ENCODE measurements at places on chromosomes 6 and 20.

GRCh38 chr6:29743568-29743967 is 20.3 kb downstream of the HLA-F start:
- DNase-seq: no peak

DNA sequence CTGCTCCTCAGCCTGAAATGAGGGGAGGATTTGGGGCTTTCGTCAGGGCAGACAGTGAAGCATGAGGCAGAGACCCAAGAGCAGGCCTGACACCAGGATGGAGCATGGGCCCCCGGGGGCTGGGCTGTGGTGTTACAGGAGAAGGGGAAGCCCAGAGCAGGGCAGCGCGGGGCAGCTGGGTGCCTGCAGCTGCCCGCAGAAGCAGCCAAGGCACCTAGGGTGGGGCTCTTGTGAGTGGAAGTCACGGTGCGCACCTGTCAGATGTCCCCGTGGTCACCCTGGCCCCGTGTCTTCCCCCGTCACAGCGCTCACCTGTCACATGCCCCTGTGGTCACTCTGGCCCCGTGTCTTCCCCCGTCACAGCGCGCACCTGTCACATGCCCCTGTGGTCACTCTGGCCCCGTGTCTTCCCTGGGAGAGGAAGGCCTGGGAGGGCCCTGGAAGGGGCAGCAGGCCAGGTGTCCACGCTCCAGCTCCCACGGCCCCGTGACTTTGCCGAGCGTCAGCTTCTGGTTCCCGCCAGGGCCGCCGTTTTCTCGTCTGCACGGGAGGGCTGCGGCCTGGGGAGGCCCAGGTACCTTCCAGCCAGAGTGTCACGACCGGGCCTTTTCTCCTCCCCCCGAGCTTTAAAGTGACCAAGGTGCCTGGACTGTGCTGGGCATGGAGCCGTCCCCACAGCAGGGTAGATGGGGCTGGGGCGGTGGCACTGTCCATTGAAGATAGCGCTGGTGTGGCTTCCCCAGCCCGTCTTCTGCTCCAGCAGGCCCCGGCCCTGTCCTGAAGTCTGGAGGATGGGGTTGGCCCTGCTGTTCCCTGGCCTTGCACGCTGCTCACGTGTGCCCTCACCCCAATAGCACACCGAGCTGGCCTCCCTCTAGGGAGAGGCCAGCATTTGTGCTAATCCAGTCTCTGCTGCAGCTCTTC is 9.4 kb downstream of the ARFGAP1 start:
- no peak for DNase-seq

GRCh38 chr6:79373246-79373645 is 138.8 kb upstream of the HMGN3 start:
- DNase-seq: no peak

DNA sequence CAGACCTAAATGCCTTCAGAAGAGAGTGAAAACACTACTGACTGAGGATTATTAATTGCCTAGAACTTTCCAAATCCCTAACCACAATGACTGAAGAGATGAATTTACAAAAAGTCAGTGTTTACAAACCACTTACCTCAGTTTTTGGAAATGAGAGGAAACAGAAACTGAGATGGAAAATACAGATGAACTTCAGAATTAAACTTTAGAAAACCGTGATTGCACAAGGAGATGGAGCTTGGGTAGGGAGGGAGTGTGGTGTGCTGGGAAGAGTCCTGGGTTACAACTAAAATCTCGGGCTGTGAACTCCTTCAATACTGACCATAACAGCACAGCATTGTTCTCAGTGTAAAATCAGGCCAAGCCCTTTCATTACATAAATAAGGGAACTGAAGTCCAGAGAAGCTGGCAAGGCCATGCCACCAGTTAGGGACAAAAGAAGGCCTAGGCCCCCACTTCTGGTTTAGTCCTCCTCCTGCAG is 4.0 kb downstream of the ELMO2 start:
- no peak for DNase-seq

DNA sequence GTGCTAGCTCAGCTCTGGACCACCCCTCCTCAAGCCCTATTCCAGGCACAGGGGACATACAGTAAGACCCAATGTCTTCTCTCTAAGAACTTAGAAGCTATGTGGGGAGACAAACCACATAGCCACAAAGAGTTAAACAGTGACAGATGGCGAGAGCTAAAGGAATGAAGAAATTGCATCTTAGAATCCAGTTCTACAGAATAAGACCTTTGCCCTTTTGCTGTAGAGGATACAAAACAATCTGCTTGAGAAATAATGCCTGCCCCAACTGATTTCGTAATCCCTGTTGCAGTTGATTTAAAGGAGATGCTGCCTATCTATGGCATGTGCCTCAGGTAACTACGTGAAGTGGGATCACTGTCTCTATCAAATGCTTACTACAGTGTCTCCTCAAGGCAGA is 31.2 kb downstream of the TNFRSF21 start:
- no peak for DNase-seq

GRCh38 chr6:16827627-16828026 is 66.4 kb upstream of the ATXN1 start:
- DNase-seq: no peak

DNA sequence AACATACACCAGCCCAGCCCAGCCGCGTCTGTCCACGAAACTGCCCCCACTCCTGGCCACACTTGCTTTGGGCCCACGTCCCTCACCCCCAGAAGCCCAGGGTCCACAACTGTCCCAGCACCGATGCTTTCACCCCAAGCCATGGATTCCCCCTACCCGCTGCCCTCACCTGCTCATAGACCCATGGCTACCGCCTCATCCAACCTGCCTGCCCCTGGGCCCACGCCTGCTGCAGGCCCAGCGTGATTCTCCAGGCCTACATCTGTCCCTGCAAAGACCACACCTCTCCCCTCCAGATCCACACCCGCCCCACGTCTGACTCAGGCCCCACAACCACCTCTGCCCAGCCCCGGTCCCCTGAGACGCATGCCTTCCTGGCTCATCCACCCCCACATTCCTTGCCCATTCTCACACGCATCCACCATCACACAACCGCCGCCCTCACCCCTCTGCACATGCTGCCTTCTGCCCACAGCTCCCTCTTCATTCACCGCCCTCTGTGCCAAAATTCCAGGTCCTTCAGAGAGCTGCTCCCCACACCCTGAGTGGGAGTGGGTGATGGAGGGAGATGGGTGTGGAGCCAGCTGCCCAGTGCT is 86.7 kb downstream of the GRM4 start:
- no peak for DNase-seq

- DNase-seq: no peak
These were observed 65.7 kb downstream of the PSMG4 start for GRCh38 chr6:3324262-3324942.

DNA sequence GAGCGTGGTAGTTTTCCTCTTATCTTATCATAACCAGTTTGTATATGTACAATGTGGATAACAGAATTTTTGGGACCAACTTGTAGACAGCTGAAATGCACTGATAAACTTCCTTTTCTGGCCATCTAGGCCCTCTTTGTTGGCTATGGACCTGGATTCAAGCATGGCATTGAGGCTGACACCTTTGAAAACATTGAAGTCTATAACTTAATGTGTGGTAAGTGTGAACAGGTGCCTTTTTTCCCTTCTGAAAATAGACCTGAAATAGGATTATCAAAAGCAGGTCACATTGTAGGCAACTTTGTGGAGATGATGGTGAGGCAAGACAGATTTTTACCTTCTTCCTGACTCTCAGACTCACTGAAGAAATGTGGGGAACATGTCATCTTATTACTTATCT is 67.8 kb downstream of the ENPP1 start:
- no peak for DNase-seq

- DNase-seq: no peak
These were observed 50.3 kb downstream of the SNAI1 start for GRCh38 chr20:50032955-50033666.

DNA sequence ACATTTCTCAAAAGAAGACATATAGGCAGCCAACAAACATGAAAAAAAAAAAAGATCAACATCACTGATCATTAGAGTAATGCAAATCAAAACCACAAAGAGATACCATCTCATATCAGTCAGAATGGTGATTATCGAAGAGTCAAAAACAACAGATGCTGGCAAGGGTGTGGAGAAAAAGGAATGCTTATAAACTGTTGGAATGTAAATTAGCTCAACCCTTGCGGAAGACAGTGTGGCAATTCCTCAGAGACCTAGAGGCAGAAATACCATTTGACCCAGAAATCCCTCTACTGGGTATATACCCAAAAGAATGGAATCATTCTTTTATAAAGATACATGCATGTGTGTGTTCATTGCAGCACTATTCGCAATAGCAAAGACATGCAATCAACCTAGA is 303.8 kb upstream of the THEMIS start:
- DNase-seq: no peak

DNA sequence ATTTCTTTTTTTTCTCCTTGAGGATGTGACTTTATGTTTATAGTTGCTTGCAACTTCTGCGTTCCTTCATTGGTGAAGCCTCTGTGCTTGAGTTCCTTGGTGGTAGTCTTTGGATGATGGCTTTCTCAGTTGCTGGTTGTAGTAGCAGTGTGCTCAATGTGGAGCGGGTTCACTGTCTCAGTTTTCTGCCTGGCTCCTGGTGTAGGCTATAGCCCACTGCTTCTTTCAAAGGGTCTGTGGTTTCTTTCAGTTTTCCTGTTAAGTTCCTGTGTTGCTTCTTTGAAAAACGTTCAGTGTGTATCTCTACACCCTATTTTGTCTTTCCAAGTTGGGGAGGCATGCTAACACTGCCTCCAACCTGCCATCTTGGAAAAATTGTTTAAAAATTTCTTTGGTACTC is 33.9 kb upstream of the ZBTB24 start:
- DNase-seq: no peak

DNA sequence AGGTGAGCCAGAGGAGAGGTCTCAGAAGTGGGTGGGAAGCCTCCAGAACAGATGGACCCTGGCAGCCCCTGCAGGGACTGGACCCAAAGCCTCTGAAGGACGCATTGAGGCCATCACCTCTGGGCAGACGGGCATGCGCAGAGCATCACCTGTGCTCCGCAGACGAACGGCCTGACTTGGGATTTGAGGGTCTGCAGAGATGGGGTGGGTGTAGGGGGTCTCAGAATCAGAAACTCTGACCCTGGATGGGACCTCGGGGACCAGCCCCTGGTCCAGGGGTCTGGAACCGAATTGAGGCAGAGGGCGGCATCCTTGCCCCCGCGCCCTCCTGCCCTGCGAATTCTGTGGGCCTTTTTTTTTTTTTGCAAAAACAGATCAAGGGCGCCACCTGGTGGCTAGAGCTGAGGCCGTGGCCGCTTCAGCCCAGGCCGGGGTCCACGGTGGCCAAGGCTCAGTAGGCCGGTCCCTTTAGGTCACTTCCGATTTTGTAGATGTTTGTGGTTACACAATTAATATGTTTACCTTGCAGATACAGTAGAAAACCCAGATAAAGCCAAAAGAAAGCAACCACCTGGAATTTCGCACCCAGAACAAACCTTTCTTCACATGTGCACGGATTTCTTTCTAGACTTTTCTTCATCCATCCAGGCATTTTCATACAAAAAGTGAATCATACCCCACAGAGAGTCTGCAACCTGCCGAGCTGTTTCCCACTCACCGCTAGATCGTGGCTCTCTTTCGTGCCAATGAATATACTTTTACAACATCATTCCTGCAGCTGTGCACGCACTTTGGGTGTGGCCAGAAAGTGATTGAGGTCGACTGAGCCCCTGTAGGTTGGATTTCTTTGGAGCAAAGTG is 25.9 kb downstream of the ZBP1 start:
- DNase-seq: no peak

- no peak for DNase-seq
These were observed 41.2 kb upstream of the PDE10A start for GRCh38 chr6:165704045-165704748.

DNA sequence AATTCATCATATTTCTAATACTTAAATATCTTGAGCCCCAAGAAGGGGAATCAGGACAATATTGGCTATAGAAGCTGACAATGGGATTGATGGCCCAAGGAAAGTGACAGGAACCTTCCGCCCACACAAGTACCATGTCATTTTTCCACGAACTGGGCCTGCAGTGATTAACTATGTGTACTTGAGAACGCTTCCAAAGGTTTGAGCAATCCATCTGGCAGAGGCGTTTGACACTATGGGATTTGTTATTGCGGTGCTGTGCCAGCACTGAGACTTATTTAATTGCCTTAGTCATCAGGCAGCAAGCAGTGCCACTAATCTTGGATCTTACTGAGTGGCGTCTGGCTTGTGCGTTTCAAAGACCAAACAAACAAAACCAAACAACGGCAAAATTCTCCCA is 135.6 kb upstream of the UST start:
- no peak for DNase-seq

- DNase-seq: no peak
These were observed 36.0 kb upstream of the MPC1 start for GRCh38 chr6:166418691-166419143.

DNA sequence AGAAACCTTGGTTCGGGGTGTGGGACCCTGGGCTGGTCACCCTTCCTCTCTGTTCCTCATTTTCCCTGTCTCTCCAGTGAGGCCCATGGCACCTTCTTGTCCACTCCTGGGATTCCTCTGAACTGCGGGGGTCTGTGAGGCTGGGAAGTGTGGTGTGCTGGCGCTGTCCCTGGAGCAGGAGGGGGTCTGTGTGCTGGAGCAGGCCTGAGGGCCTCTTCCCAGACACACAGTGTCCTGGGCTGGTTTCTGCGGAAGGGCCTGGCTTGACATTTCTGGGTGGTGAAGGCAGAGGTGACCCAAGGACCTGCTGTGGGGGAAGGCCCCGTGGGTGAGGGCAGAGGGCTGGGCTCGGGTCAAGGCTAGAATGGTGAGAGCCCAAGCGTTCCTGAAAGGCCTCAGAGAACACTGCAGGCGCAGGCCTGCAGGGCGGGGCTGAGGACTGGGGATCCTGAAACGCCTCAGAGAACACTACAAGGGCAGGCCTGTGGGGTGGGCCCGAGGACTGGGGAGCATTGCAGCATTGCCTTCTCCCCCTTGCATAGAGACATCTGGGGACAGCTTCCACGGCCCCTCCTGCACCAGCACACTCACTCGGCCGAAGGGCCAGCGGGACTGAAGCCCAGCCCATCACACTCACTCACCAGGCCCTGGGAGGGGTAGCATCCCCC is 10.6 kb upstream of the BAK1 start:
- DNase-seq: no peak

DNA sequence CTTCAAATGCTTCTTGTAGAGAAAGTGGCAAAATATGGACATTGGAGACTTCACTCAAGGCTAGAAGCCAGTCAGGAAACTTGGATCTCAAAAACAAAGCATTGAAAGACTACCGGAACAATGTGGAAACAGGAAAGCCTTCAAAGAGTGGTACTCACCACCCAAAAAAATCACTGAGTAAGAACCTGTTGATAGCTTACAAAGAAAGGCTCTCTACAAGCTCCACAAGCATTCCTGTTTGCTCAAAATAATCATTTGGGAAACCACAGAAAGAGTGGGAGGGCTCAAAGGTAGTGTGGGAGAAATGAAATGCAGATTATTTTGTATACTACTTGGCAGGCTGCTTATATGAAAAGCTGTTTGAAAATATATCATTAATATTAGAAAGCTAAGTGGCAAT is 9.5 kb upstream of the DST start:
- no peak for DNase-seq

DNA sequence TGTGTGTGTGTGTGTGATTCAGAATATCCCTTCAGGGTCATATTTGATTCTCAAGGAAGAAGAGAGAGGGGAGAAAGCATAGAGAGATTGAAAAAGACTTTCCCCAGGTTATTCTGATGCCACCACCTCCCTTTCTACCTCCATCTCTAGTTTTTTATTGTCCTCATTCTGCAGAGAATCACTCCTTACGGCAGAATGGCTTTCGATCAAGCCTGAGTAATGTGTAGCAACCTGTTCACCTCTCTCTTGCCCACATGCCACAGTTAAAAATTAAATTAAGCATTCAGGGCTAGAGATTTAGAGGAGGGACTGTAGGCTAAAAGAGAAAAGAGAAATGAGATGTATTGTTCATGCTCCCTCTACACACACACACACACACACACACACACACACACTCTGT is 18.1 kb downstream of the KLHL32 start:
- DNase-seq: no peak

- DNase-seq: no peak
These were observed 110.8 kb downstream of the TRIM27 start for GRCh38 chr6:28812778-28813569.

Data from NCI-H1417 treated with DMSO at 0.1 percent for 48 hours (cell line).